ENCODE measurements at places on chromosomes 3 and 15.

DNA sequence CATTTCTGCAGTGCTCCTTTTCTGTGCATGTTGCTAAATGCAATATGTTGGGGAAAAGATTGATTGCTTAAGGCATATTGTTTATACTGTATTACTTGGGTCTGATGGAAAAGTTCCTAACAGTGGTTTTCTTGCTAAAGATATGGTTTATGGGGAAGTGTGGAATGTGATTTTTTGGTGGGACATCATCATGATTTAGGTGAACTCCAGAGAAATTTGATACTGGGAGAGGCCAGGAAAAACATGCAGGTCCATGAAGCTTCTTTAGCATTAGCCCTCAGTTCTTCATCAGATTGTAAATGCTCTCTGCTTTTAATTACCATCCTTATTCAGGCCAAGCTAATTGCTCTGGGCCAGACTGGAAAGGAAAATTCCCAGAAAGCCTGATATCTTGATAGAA is 147.5 kb downstream of the LRTM1 start:
- no peak for DNase-seq

GRCh38 chr3:5160940-5161858 is 26.3 kb upstream of the EDEM1 start:
- DNase-seq, result no peak

DNA sequence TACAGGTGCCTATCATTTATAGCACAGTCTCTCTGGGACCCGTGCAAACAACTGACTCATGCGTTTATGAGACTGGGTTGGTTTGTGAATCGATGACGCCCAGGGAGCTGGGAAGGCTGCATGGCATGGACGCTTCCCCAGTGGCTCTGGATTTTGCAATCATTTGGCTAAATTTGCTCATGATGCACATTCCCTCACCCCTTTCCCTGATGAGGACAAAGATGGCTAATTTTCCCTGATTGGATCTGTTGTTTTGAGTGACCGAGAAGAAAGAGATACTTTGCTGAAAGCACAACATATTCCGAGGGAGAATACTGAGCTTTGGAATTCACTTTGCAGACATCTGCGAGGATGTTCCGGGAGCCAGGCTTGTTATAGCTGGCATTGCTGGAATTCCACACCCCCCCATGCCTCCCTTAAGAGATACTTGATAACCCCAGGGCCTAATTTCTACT is 51.1 kb downstream of the CGNL1 start:
- DNase-seq, result no peak

- no peak for DNase-seq
Measured at GRCh38 chr3:194682189-194682693, 3.4 kb upstream of the FAM43A start.

GRCh38 chr15:52379395-52380106 is 83.9 kb upstream of the MYO5C start:
- no peak for DNase-seq

DNA sequence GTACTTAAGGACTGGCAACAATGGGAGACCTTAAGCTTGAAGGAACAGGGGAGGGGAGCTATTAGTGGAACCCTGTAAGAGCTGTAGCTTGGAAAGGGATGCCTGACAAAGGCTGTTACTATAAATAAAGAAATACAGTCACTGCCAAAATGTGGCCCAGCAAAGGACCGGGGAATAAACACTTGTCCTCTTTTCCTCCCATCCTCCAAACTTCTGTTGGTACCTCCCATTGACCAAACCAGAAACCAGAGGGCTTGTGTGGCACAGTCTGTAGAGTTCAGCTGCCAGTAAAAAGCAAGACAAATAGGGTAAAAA is 25.1 kb upstream of the TCF12 start:
- DNase-seq, result no peak

GRCh38 chr15:85044894-85045293 is 63.2 kb downstream of the PDE8A start:
- no peak for DNase-seq

DNA sequence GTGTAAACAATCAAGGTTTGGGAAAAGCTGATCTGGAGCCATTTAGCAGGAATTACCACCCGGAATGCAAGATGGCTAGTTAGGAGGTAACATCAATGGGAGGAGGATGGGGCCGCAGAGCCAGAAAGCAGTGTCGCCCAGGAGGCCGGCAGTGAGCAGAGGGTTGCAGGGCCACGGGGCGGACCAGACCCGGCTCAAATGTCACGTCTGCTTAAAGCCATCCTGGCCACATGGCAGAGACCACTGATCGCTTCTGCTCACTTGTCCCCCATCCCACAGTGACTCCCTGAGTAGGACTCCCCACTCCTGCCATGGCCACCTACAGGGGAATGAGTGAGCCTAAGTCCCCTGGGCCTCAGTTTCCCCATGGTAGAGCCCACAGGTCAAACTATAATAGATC is 18.2 kb downstream of the MGLL start:
- no peak for DNase-seq

DNA sequence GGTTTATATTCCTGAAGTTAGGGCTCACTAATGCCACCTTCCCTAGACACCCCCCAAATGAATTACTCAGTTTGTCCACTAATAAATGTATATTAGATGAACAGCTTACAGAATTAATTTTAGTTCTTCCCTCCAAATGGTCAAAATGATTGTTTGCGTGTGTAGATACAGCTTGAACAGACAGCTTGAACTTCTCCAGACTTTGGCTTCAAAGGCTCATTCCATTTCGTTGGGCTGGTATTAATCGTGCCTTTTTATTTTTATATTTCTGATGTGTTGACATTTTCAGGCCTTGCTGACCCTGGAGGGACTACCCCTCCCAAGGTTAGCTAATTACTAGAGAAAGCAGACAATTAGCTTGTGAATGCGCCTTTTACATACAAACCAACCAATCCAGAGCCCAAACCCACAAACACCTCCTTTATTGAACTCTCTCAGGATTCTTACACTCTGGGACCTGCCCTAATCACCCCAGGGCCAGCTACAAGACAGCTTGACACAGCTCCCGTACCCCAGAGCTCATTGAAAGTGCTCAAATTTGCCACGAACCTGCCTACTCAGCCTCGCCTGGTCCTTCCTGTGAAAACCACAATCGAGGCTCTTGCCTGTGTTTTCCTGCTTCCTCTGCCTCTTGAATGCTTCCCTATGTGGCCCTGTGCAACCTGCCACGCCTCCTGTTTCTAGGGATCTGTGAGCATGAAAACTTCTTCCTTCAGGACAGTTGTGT is 40.3 kb downstream of the RPL22L1 start:
- DNase-seq, result no peak

DNA sequence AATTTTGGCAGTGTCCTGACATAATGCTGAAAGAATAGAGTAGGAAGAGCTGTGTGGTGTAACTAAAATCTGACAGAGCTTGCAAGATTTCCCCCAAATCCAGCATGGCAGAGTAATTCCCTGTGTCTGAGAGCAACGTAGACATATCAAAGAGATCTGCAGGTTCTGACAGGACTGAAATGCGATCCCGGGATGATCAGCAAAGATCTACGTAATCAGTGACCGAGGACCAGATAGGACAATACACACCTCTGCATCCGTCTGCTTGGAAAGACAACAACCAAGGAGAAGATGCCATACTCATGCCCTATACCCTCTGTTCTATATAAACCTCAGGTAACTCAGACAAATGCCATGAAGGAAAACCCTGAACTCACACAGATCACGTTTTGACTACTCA is 26.6 kb upstream of the SYNPR start:
- DNase-seq, result no peak

DNA sequence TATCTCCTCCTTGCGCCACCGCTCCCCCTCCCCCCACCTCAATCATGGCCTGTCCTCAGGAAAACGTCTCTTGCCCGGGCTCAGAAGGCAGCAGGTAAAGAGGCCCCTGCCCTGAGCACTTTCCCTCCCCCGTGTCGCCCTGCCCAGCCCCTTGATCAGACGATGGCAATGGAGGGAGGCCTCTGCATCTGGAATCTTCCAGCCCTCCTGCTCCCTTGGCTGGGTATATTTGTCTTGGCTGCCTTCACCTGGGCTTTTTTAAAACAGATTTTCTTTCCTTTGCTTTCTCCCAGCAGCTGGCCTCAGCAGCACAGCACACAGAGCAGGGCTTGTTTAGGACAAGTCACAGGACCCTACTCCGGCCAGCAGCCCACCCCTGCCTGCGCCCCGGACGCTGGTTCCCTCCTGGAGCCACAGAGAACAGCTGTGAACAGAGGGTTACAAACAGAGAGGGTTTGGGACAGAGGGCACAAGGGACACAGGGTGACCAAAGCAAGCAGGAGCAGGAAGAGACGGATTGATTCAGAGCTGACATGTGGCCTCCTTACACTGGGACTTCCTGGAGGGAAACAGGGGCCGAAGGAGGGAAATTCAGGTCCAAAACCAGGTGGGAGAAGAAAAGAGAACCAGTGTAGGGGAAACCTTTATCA is 78.7 kb downstream of the ISG20 start:
- DNase-seq, result no peak

DNA sequence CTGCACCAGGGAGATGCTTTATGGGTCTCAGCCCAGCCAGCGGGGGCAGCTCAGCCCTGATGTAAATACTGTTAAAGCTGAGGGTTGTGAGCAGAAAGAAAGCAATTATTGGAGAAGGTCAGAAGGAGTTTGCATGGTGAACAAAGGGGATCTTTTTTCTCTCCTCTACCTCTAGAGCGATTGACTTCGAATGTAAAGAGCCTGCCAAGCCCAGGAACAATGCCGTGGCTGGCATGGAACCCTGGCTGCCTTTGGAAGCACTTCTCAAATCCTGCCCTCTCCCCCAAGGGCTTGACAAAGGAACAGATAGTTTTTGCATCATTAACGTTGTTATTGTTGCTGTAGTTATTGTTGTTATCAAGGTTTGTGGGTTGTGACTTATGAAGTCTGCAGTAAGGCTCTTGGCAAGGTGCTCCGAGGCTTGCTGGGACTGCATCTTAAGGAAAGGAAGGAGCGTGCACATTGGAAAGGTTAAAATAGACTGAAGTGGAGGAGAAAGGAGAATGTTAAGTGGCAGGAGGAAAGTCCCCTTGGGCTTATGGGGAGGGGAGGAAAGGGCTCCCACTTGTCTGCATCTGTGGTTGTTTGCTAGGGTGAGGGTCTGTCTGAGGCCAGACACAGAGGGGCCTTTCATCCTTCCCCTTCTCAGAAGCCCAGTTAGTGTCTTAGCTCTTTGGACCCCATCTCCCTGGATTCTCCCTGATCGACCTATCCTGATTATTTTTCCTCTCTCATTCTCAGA is 16.7 kb downstream of the PDIA5 start:
- DNase-seq, result no peak

- no peak for DNase-seq
Measured at GRCh38 chr15:79582650-79583049, 150.5 kb downstream of the MINAR1 start.

- DNase-seq, result no peak
Measured at GRCh38 chr3:159977295-159977694, 11.3 kb upstream of the IL12A start.

DNA sequence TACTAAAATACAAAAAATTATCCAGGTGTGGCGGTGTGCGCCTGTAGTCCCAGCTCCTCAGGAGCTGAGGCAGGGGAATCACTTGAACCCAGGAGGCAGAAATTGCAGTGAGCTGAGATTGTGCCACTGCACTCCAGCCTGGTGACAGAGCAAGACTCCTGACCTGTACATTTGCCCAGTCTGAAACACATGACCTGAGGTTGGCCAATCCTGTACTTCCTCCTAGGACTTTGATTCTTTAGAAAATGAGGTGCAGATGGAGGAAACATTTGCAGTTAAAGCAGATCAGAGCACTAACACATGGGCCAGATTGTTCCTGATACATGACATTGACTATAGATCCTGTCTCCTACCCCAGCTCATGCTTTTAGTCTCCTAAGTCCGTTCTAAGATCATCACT is 28.9 kb upstream of the LPP start:
- no peak for DNase-seq

GRCh38 chr3:165011557-165011956 is 66.7 kb downstream of the SI start:
- no peak for DNase-seq

- DNase-seq, result no peak
Measured at GRCh38 chr3:77412021-77412438, 372.1 kb downstream of the ROBO2 start.

GRCh38 chr3:157074981-157075380 is 85.0 kb downstream of the CCNL1 start:
- DNase-seq, result no peak

DNA sequence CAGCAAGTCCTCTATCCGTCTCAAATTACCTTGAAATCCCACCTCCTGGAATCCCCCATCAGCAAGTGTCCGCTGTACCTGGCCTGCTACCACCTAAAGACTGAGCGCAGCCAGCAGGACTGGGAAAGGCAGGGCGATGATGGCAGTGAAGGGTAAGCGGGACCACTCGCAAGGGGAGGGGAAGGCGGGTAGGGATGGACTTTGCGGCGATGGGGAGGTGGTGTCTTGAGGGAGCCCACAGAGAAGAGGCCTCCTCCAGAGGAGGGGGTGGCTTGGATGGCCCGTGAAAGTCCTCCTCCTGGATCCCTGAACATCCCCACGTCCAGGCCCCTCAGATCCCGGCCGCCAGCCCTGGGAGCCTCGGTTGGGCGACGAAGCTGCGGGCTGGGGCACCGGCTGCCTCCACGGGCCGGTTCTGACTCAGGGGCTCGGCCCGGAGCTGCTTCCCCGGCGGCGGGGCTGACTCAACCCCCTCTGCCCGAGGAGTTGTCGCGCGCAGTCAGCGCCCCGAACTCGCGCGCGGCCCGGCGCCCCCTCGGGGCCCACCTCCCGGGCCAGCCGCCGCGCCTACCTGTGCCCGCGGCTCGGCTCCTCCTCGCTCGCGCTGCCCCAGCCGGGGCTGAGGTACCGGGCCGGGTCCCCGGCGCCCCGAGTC is 512 bp downstream of the LARP6 start:
- DNase-seq, result no peak

DNA sequence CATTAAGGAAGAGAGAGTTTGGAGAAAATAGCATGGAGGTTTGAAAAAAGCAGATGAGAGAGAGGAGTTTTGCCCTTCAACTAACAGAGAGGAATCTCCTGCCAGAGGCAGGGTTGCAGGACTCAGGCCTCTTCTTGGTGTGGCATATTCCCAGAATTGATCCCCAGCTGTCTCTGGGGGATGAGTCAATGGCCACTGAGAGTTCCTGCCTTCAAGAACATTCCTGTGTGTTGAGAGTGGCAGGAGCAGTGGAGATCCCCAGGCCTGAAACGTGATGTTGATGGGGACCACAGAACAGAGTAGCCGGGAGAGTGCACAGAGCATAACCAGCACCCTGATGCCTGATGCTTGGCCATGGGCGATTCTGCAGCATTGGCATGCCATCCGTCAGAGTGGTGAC is 348.4 kb upstream of the THBS1 start:
- no peak for DNase-seq

Data from globus pallidus (tissue), 1 donor.